ENCODE measurements at places on chromosomes 3 and 15.

DNA sequence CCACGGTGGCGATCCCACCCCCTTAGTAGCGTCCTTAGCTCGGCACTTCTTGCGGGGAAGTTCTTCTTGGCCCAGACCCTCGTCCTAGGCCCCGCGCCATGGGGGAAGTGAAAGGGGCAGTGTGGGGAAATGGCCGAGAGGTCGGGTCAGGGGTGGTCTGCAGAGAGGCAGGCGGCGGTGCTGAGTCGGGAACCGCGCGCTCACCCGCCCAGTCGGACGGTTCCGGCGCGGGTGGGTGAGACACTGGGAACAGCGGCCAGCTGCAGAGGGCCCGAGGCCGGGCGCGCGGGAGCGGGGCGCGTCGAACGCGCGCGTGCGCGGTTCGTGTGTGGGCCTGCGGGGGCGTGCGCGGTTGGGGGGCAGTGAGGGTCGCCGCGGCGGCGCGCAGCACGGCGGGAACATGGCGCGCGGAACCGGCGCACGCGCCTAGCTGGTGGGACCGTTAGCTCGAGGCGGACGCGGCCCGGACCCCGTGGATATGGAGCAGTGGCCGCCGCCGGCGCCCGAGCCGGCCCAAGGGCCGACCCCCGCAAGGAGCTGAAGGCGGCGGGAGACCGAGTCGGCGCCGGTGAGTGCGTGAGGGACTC is 246.9 kb downstream of the GOLGA6L6 start:
- no peak for DNase-seq

DNA sequence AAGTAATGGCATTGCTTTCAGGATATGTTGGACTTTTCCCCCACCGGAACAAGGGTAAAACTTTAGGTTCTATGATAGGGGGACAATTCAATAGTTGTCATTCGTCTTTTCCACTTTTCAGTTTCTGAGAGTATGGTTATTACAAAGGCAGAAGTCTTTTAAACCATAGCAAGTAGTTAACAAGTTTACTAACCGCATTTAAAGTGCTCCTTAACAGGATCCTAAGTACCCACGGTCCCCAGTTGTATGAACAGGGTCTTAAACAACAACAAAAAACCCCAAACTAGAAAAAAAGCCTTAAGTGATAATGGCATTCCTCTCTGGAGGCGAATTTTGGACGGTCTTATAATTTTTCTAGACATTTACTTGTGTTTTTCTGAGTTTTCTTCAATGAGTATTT is 831 bp downstream of the IFT57 start:
- no peak for DNase-seq

GRCh38 chr3:186950402-186951093 is 20.2 kb downstream of the ST6GAL1 start:
- DNase-seq: no peak

DNA sequence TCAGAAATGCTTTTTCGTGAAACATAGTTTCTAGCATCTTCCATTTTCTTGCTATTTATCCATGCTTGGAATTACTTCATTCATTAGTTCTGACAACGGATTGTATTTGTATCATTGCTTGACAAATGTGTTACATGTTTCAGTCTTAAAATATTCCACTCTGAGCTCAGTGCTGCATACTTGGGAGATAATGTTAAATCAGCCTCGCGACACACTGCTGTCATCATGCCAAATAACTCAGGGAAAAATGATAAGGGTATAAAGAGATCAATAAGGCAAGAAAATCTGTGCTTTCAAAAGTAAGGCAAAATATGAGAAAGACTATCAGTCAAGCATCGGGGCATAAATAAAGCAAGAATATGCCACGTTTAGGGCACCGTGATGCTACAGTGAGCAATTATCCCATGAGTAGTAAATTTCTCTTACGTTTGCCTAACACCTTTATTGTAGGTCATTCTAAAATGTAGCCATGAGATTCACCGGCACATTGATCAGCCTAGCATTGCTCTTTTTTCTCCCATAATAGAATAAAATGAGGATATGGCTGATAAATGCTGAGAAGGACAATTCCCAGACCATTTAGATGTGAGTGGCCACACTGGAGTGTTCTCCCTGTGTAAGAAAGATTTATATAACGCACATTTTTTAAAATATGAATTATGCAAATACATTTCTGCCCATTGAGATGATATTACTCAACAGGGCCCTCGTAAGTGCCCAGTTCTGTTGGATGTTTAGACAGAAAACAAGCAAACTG is 133.8 kb downstream of the RBMS3 start:
- DNase-seq: no peak

DNA sequence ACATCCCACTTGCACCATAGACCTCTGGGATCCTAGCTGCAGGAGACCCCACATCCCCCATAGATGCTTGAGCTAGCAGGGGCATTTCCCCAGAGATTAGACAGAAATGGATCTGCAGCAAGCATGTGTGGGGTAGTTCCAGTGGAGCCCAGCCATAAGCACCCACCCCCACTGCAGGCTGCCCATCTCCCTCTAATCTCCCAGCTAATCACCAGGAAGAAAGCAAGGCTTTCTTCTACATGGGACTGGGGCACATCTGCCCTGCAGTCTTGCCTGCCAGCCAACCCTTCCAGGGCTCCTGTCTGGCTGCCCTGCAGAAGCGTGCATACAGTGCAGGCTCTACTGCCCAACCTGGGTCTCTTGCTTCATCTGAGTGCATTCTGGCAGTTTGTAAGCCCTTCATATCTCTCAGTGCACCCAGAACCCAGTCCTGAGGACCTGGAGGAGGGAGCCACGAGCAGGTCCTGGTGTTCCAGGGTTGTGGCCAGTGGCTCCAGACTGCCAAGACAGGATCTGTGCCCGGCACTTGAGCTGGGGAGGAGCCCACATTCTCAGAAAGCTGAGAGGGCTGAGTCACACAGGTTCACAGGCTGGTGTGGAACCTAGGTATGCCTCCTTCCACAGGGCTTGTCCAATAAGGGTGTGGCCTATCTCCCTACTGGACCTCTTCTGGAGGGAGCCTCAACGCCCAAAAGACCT is 49.9 kb upstream of the IGSF11 start:
- DNase-seq: no peak

- no peak for DNase-seq
Observed at GRCh38 chr3:17481116-17481515, 261.3 kb downstream of the TBC1D5 start.

DNA sequence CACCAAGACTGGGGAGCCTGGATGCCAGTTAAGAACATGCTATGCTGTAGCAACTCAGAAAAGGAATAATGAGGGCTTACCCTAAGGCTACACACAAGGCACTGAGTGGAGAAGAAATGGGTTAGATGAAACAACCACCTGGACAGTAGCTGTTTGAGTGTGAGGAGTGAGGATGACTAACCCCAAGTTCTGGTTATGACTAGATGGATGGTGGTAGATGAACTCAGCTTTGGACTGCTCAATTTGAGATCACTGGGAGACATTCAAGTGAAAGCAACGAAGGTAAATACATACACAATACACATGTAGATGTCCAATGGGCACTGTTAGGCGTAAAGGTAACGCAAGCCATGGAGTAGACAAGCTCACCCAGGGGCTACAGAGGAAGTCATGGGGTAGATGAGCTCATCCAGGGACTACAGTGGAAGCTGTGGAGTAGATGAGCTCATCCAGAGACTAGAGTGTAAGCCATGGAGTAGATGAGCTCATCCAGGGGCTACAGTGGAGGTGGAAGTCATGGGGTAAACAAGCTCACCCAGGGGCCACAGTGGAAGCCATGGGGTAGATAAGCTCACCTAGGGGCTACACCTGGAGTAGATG is 98.3 kb downstream of the ANO10 start:
- DNase-seq: no peak

GRCh38 chr3:111926266-111926676 is 52.6 kb upstream of the ABHD10 start:
- no peak for DNase-seq

- no peak for DNase-seq
Observed at GRCh38 chr3:45008117-45008516, 18.0 kb upstream of the CLEC3B start.

DNA sequence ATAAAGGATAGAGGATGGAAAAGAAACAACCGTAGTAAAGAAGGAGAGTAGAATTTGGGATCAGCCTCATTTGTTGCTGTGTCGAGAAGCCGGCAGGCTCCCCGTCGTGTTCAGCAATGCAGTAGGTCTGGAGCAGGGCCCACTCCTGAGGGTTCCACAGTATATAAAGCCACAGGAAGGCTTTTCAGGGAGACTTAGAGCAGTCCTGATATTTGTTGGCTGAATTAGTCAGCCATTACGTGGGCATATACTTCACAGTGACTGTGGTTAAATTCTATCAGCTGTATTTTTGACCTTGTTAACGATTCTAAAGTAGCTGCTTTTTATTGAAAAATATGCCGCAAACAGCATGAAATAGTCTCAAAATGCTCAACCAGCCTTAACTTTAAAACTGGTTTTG is 149.5 kb downstream of the ITPR1 start:
- no peak for DNase-seq

DNA sequence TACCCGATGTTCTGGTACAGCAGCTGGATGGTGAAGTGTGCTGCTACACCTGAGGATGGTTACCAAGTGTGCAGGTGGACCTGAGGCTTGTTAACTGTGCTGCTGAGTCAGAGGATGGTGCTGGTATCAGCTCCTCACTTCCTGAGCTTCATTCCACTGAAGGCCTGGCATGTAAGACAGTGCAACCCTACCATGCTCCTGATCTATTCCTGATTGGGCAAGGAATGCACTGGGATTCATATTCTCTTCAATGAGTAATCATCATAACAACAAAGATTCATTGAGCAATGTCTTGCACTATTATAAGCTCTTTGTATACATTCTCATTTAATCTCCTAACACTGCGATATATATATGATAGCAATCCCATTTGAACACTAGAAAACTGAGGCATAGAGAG is 62.9 kb upstream of the THSD4 start:
- no peak for DNase-seq

- DNase-seq: no peak
Observed at GRCh38 chr15:75590239-75590638, 11.1 kb upstream of the PTPN9 start.

GRCh38 chr15:58329781-58330671 is 101.8 kb upstream of the LIPC start:
- DNase-seq: no peak

DNA sequence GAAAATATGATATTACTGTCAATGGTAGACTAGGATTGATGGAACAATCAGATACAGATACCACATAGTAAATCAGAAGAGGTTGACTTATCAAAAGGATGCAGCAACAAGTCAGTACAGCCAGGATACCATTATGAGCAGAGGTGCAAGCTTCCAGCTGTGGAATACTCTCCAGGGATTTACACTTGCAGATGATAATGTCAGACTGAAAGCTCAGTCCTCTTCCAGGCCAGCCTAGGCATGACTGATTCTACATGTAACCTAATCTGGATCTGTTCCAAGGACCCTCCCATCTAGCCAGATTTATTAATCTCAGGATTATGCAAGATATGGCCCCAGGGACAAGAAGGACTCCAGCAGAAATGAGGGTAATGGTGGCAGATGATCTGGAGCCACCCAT is 8.2 kb downstream of the FILIP1L start:
- no peak for DNase-seq

DNA sequence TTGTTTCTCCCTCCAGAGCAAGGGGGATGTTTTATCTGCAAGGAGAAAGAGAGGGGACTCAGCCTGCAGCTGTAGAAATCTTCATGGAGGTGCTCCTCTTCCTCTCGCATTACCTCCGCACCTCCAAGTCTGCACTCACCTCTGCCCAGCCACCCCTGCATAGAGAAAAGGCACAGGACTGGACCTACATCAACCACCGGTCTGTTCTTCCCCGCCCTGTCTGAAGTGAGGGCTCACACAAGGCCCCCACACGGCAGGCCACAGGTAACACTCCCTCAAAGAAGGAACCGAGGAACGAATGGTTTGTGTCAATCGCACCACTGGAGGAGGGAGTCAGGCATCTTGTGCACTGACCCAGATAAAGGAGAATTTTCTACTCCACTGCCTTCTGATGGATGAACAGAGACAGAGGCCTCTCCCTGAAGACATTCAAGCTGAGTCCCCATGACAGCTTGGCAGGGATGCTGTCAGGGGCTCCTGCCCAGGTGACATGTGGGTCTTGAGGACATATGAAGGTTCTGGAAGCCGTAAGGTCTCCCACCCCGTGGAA is 260.3 kb downstream of the XXYLT1 start:
- no peak for DNase-seq

DNA sequence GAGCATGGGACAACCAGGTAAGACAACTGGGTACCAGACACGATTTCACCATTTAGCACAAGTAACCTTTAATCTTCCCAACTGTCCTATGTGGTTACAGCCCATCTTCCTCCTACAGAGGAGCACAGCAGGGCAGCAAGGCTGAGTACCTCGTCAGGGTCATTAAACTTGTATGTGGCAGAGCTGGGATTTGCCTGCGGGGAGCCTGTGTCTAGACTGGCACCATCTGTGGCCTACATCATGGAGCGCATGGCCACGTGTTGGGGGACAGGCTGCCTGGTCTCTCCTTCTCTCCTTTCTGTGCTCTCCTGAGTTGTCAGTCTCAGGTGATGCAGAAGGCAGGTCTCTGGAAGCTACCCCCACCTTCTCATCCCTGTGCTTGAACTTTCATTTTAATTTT is 32.2 kb downstream of the GOLGA6A start:
- no peak for DNase-seq

DNA sequence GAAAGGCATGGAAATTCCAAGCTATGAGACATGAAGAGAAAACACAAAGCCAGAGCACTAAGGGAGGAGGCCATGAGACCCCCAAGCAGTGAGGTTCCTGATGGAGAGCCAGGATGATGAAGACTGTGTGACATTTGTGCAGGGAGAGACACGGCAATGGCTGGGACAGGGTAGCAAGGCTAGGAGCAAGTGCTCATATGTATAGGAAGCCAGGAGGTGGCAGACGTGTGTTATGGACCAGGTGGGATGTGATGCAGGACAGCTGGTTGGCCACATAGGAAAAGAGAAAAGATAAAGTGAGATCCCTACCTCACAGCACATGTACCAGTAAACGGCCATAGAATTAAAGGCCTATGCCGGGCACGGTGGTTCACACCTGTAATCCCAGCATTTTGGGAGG is 112.7 kb downstream of the APBA2 start:
- DNase-seq: no peak

- DNase-seq: no peak
Observed at GRCh38 chr15:22227411-22228100, 147.2 kb downstream of the OR4M2 start.

Data from activated CD4-positive, alpha-beta T cell treated with anti-CD3 and anti-CD28 coated beads, Interleukin-2, amount 50 U/mL, for 24 hours (primary cell).